ENCODE measurements at places on chromosomes 7 and 10.

DNA sequence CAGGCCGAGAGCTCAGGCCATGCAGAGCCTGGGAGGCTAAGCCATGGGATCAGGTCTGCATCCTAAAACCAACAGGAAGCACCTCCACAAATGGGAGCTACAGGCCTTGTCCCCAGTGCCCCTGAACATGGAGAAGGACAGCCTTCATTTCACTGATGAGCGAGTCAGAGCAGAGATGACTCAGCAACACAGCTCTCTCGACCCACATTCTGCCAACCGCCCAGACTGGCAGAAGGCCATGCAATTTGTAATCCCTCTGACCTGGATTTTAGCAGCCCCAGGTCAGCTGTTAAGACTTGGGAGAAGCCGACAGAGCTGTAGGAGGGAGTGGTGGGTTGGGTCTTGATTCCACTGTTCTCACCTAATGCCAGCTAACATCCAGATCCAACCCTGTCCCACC lies 25.5 kb downstream of the VOPP1 start:
- peak; percentile 66 for DNase-seq

GRCh38 chr10:16999665-17000451 lies 129.8 kb downstream of the CUBN start:
- DNase-seq: no peak

- no peak for DNase-seq
Observed at GRCh38 chr10:114009281-114009996, 34.2 kb upstream of the ADRB1 start.

- DNase-seq: no peak
Observed at GRCh38 chr7:130292682-130293257, at the start of gene CPA4. CPA4 (plus strand) TSS chr7:130293161; CDS start chr7:130293181, 20 bp downstream.

- DNase-seq: no peak
Observed at GRCh38 chr7:77866786-77867536, 68.4 kb downstream of the PHTF2 start.

- no peak for DNase-seq
Observed at GRCh38 chr7:112987171-112987570, 99.5 kb downstream of the GPR85 start.

GRCh38 chr10:78404296-78404695 lies 370.6 kb downstream of the RPS24 start:
- DNase-seq: no peak

DNA sequence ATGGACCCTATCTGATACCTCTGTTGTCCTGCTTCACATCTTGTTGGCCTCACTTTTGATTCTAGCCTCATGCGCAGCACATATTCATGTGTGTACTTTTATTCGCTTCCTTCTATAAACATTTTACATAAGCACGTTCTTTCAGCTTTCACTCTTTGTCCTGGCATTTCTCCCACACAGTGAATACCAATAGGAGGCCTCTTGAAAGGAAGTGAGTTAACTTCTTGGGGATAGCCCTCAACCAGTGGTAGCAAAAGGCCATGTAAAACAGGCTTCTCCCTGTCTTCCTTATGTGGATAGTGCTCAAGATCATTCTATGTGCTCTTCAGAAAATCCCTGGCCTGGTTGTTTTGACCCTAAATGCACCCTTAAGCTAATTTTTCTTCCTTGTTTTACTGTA lies 633.9 kb upstream of the MBL2 start:
- no peak for DNase-seq

DNA sequence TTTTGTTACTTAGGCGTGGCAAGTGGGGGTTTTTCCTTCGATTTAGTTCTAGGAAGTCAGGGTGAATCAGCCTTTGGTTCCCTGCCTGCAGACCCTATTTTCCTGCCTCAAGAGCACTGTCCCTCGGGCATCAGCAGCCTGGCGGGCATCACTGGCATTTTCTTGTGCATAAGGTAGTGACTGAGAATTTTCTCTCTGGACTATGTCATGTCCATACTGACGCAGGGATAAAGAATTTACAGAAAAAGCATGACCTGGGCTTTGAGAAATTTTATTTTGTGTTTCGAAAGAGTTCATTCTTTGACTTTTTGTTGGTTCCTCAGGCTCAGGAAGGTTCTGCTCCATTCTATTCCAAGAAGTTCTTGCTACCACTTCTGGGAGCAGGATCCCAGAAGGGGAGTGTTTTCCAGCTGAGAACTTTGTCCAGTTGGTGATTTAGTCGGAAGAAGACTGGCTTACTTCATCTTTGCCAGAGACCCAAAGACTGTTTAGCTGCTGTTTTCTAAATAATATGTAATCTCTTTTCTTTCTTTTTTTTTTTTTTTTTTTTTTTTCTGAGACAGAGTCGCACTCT lies 213.9 kb upstream of the SH2B2 start:
- DNase-seq: no peak

- DNase-seq: no peak
Observed at GRCh38 chr7:131040467-131040932, 287.2 kb upstream of the MKLN1 start.

- no peak for DNase-seq
Observed at GRCh38 chr10:52517012-52517411, 202.9 kb downstream of the DKK1 start.

GRCh38 chr10:13512564-13512963 lies 16.2 kb downstream of the BEND7 start:
- DNase-seq: no peak

- DNase-seq: no peak
Observed at GRCh38 chr7:13911909-13912308, 77.6 kb downstream of the ETV1 start.

GRCh38 chr7:112981966-112982365 lies 104.7 kb downstream of the GPR85 start:
- no peak for DNase-seq

DNA sequence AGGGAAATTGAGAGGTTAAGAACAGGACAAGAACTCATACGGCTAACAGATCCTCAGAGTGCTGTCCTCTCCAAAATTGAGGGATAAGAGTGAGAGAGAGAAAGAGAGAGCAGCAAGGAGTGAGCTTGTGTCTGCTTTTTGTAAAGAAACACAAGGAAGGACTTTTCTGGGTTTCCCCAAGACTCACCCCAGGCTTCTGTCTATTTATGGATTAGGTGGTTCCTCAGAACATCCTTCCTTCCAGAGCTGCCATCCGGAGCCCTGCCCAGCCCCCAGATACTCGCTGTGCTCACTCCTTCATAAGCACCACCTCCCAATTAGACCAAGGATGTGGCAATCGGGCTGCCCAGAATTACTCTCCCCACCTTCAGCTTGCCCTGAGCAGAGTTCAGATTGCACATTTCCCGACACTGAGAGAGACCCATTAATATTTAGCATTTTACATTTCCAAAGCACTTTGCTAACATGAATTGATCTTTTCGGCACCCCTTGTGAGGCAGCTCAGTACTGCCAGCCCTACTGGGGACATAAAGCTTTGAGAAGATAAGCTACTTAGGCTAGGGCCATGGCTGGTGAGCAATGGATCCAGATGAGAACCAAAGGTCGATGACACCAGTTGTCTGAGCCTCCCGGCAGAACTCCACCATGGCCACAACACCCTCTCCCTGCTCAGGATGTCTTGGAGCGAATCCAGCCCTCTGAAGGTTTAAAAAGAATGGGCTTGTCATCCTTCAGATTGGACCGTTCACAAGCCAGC lies 19.2 kb upstream of the R3HCC1L start:
- no peak for DNase-seq
